ENCODE measurements at places on chromosomes 7 and 10. TPM values are rescaled to one million over a fixed set of nuclear protein-coding genes. Genes with fewer than 3 reads are reported as not detected.

CALN1 gene
- 0.23 TPM for total RNA-seq

OGDHL gene
- total RNA-seq: 9.2 TPM

VSTM4 gene
- total RNA-seq: 0.89 TPM

CTAGE6 gene
- not detected for total RNA-seq

IDI2 gene
- not detected for total RNA-seq

CPA5 gene
- total RNA-seq: 2.1 TPM

HMX2 gene
- total RNA-seq: 0.54 TPM

RPEL1 gene
- 1.5 TPM for total RNA-seq

SBDS gene
- total RNA-seq: 62.3 TPM

HYAL4 gene
- total RNA-seq: not detected

GIMAP4 gene
- total RNA-seq: not detected

GRID1 gene
- total RNA-seq: 8.5 TPM

CD36 gene
- 1.3 TPM for total RNA-seq

AKR1D1 gene
- 0.68 TPM for total RNA-seq

PRSS1 gene
- total RNA-seq: 0.38 TPM

GNG11 gene
- total RNA-seq: 0.35 TPM

PNLIP gene
- total RNA-seq: not detected

CHRM2 gene
- total RNA-seq: 5.4 TPM

GNGT1 gene
- 0.67 TPM for total RNA-seq

SNX10 gene
- total RNA-seq: 32.0 TPM

HMX3 gene
- total RNA-seq: not detected

AIFM2 gene
- total RNA-seq: 2.1 TPM

OAT gene
- 82.0 TPM for total RNA-seq

CRYGN gene
- 0.11 TPM for total RNA-seq

TAS2R16 gene
- not detected for total RNA-seq

GATA3 gene
- 0.36 TPM for total RNA-seq

SH2D4B gene
- 0.31 TPM for total RNA-seq

MYO1G gene
- total RNA-seq: 0.43 TPM

LEP gene
- 0.21 TPM for total RNA-seq

PRKAR2B gene
- total RNA-seq: 25.5 TPM

METTL27 gene
- total RNA-seq: 0.58 TPM

TLX1 gene
- total RNA-seq: not detected

RAMP3 gene
- not detected for total RNA-seq

BLVRA gene
- total RNA-seq: 21.9 TPM

ARID5B gene
- 23.0 TPM for total RNA-seq

C10orf105 gene
- 1.9 TPM for total RNA-seq

CLRN3 gene
- total RNA-seq: not detected

DNAJC12 gene
- 57.0 TPM for total RNA-seq

CALHM3 gene
- total RNA-seq: not detected

SMO gene
- 2.9 TPM for total RNA-seq

CYP3A5 gene
- total RNA-seq: 12.5 TPM

ARL5B gene
- 10.9 TPM for total RNA-seq

HOXA5 gene
- 70.4 TPM for total RNA-seq

GJC3 gene
- total RNA-seq: 0.62 TPM

RAB11FIP2 gene
- total RNA-seq: 18.5 TPM

KNDC1 gene
- 5.2 TPM for total RNA-seq

GNAT3 gene
- not detected for total RNA-seq

STOX1 gene
- total RNA-seq: 1.9 TPM

ZNF33B gene
- total RNA-seq: 34.4 TPM
